ENCODE measurements at places on chromosomes 5 and 9.

DNA sequence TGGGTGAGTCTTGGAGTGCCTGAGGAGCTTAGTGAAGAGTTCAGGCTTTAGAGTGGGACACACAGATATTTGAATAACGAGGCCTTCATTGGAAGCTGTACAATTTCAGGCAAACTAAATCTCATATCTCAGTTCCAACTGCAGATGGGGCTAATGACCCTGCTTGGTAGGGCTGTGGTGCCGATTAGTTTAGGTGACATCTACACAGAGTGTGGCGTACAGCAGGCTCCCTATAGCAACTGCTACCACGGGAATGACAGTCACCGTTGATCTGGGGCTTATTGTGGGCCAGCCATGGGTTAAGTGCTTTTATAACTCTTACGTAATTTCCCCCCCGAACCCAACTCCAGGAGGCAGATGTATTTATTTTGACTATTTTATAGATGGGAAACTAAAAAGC lies 70.8 kb downstream of the FAT2 start:
- DNase-seq: no peak

GRCh38 chr9:17236147-17236546 lies 101.3 kb downstream of the CNTLN start:
- no peak for DNase-seq

GRCh38 chr5:181222630-181223057 lies 437 bp upstream of the TRIM41 start:
- no peak for DNase-seq

DNA sequence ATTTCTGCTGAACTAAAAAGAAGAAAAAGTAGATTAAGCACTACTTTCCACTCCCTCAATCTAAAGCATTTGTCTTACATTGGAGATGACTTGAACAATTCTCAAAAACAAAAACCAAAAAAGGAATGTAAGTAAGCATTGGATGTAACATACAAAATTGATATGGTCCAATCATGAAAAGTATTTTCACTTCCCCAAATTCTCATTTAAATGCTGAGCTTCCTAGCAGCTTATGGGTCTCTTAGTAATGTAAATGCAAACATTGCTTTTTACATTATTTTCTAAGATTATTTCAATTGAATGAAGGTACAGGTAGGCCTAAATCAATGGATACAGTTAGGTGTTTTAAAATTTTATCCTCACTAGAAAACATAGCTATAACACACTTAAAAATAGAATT lies 20.0 kb downstream of the ANKH start:
- no peak for DNase-seq

DNA sequence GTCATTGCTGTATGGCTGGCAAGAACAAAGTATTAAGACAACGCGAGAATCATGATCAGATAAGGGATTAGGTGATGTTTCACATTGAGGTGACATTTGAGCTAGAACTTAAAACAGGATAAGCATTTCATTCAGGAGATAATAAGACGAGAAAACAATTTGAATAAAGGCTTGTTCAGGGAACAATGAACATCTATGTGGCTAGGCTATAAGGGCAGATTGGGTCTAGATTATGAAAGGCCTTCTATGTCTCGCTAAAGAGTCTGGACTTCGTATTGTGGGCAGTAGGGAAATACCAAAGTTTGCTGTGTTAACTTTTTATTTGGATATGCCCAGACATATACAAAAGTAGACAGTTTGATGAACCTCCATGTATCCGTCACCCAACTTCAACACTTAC lies 6.9 kb downstream of the MRPL22 start:
- DNase-seq: no peak

- no peak for DNase-seq
These were observed 105.2 kb downstream of the GNAQ start for GRCh38 chr9:77926371-77926878.

DNA sequence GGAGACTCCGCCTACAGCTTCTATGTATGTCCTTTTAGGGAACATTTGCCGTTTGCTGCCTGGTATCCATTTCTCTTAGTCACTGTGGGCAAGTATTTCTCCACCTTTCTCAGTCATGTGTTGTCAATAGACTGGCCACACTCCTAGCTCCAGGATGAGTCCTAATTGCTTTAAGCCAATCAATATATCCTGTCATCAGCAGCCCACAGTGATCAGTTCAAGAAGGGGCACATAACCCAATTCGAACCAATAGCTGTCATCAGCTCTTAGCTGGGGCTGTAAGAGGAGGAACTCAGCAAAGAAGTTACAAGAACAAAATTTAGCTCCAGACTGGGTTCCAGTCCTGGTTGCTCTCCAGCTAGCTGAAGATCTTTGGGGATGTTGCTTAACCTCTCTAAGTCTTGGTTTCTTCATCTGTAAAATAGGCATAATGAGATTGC lies 70.7 kb upstream of the MAN2A1 start:
- DNase-seq: no peak

GRCh38 chr9:125399666-125400065 lies 138.0 kb downstream of the GAPVD1 start:
- DNase-seq: no peak

DNA sequence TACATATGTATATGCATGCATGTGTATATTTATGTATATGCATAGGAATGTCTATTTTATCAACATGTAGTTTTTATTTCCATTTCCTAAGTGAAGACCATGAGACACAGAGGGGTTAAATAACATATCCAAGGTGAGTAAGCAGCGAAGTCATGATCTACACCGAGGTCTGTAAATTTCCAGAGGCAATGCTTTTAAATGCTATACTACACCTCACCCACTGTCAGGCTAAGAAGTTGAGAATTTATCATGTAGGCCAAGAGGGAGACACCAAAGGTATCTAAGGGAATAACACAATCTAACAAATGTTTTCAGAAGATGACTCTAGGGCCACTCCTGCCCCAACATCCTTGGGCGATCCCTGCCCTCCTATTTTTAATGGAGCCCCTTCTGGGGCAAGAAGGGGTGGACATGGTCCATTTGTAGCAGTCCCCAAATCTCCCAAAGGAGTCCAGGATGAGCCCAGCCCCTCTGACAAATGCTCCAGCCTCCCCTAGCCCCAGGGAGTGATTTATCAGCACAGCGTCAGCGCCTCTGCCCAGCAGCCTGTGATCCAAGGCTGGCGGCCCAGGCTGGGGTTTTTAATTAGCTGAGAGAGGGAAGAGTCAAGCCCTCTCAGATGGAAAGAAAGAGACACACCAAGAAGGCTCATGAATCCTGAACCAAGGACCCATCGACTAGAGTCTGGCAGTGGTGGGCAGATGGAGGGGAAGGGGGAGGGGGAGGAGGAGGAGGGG lies 339.9 kb downstream of the ASTN2 start:
- no peak for DNase-seq

- no peak for DNase-seq
These were observed 78.2 kb downstream of the EFNA5 start for GRCh38 chr5:107592515-107592914.

GRCh38 chr5:123155446-123155960 lies 66.5 kb downstream of the PRDM6 start:
- DNase-seq: no peak

GRCh38 chr5:117380316-117380715 lies 805.7 kb upstream of the SEMA6A start:
- no peak for DNase-seq

DNA sequence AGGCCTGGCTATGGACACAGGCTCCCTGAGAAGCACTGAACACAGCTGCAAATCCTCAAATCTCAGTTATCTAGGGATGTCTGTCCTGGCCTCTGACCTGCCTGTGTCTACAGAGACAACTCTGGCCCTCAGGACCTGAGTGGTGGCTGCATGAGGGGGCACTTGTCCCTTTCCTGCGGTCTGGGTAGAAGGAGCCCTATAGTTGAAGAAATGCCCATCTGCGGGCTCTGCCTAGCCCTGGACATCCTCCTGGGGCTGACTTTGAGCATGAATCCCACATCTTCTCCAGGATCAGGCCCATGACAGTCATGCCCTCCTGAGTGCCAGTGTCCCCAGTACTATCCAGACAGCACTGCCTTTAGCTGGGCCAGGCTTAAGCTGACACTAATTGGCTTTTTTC lies 10.0 kb downstream of the DNAJB5 start:
- DNase-seq: no peak

- DNase-seq: no peak
These were observed 9.0 kb downstream of the FCN1 start for GRCh38 chr9:134908524-134909309.

DNA sequence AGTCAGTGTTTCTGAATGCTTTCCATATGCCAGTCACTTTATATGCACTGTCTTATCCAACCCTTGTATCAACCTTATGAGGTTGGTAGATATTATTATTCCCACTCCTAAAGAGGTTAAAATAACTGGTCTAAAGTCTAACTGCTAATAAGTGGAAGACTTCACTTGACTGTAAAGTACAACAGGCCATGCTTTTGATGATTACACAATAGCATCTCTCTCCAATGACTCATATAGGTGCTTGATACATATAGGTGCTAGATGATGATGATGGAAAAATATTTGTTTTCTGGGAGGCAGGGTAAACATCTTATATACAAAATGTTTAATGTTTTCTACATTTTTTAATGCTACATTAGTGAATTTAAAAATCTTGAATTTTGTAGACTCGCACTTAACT lies 75.9 kb upstream of the NR3C1 start:
- DNase-seq: no peak

- no peak for DNase-seq
These were observed 90.1 kb downstream of the MPDZ start for GRCh38 chr9:13189362-13189761.

DNA sequence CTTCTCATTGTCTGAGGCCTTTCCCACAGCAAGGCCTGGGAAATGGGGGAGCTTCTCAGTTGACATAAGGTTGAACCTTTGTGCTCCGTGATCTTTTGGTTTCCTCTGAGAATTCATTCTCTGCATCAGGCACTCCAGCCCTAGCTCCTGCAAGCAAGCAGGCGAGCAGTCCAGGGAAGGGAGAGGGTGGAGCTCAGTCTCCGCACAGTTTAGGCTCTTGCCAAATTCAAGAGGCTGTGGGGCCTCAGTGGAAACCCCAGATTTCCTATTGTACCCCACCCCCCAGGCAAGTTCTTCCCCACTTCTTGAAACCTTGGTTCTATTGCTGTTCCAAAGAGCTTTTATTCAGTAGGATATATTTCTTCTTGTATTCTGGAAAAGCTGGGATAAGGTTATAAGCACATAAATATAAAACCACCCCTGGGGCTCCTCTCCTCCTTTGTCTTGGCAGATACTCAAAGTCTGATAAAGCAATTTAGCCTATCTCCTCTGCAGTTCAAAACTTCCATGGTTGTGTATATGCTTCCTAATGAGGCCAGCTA lies 147.2 kb downstream of the PDZD2 start:
- no peak for DNase-seq

- no peak for DNase-seq
These were observed 84.5 kb downstream of the HAPLN1 start for GRCh38 chr5:83636156-83636555.

GRCh38 chr5:124310453-124310852 lies 436.0 kb downstream of the ZNF608 start:
- DNase-seq: no peak

DNA sequence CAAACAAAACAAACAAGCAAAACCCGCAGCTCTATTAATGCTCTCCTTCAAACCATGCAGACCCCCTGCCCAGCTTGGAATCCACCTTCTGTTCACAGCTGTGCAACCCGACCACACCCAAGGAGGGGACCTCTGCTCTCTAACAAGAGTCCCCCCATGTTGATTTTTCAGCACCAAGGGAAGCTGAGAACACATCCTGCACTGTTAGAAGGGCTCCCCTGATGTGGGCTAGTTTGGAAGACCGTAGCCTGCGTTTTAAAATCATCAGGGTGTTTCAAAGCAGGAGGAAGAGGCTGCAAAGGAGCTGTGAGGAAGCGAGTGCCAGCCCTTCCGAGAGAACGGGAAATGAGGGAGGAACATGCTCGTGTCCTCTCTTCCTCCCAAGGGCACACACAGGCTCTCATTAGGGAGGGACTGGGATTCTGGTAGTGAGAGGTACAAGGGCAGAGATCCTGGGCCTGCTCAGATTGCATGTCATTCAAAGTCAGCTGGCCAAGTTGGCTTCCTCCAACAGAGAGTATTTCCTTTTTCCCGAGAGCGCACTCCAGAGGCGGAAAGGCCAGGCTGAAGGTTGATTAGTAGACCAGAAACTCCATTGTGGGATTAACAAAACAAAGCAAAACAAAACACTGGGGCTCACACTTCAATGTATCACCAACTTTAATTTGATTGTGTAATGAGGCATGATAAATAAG lies 185.9 kb downstream of the SEMA6A start:
- DNase-seq: no peak

GRCh38 chr5:13939638-13940037 lies 4.8 kb downstream of the DNAH5 start:
- DNase-seq: no peak

DNA sequence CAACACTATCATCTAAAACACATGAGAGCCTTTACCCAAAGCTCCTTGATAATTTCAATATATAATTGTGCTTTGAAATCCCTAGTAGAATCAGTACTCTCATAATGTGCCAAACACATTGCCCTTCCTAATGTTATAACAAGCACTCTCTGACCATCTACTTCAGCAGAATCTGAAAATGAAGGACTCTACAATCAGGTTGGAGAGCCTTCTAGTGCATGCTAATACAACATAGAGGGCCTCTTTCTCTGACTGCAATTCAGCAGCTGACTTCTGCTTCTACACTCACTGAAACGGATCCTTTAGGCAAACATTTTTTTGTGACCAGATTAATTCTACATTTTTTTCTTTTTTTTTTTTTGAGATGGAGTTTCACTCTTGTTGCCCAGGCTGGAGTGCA lies 155.6 kb downstream of the EPB41L4A start:
- DNase-seq: no peak

- no peak for DNase-seq
These were observed 482.9 kb downstream of the TMEM38B start for GRCh38 chr9:106177216-106177615.

DNA sequence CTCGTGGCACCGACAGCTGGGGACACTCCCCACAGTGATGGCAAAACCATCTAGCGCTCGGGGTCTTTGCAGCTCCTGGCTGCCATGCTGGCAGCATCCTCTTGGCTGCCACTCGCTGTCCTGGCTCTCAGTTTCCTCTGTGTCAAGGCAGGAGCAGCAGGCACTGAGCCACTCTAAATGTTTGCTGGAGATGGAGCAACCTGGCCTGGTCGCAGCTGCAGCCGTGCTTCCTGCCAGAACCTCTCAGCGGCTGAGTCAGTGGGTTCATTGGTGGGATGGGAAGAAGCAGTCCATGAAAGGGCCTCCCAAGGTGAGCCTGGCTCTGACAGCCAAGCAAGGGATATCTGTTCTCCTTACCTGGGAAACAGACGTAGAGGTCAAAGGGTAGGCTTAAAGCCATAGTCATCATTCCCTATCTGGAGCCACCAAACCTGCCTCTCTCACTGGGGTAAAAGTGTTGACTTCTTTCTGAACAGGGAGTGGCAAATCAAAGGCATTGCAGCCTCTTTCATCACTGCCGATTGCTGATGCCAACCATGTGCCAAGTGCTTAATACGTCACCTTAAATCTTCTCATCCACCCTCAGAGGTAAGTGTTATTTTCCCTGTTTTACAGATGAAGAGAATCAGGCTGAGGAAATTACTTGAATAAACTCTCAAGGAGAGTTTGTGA lies 304.8 kb upstream of the ZNF462 start:
- DNase-seq: no peak

DNA sequence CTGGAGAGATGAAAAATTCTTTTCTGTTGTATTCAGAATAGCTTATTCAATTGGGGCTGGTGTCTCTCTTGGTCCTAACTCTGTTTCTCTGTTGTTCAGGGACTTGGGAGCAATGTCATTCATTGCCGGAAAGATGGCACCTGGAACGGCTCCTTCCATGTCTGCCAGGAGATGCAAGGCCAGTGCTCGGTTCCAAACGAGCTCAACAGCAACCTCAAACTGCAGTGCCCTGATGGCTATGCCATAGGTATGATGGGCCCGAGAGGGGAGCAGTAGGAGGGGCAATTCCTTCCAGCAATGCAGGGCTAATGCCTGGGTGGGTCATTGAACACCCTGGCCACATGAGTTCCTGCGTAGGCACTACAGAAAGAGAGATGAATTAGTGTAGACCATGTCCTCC lies 208.9 kb downstream of the PAPPA start:
- DNase-seq: no peak

All from stimulated activated naive CD8-positive, alpha-beta T cell treated with anti-CD3 and anti-CD28 coated beads, Interleukin-15, Interleukin-2, amounts not matched to agents 100 U/mL and 50 U/mL, for 24 hours (primary cell).